ENCODE measurements at places on chromosomes 2 and 18.

- no peak for DNase-seq
Observed at GRCh38 chr2:57100436-57100835, 916.6 kb downstream of the CCDC85A start.

DNA sequence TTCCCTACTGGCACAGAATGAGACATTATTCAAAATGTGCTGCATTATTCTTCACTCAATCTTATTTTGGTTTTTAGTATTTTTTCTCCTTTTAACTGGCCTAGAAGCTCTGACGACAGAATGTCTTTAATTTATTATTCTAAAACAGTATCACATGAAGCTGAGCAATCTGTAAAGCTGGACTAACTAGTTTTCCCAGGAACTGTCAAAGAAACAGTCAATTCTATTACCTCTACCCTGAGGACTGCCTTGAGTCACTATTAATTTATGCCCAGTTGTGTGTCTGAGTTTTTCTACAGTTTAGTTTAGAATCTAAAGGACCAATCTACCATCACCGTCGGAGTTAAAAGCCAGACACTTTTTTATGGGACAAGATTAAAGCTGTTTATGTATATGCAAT, 31.6 kb downstream of the MBD2 start:
- no peak for DNase-seq

DNA sequence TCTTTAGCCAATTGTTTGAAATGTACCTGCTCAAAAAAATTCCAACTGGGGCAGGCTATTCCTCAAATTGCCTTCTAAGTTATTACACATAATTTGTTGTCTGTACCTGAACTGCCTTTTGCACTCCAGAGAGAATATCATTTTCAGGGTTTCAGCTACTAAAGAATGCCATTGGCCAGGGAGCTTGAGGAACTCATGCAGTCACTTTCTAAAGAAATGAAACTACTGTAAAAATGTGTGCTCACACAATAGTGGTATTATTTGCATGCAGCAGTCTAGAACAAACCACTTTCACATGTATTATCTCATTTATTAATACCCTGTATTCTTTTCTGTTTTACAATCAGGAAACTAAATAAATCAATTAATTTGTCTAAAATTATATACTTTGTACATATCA, 152.2 kb downstream of the PID1 start:
- DNase-seq, result no peak

- no peak for DNase-seq
Observed at GRCh38 chr2:15547115-15547876, 13.8 kb downstream of the NBAS start.

GRCh38 chr18:13320891-13321425, 102.4 kb downstream of the LDLRAD4 start:
- no peak for DNase-seq

DNA sequence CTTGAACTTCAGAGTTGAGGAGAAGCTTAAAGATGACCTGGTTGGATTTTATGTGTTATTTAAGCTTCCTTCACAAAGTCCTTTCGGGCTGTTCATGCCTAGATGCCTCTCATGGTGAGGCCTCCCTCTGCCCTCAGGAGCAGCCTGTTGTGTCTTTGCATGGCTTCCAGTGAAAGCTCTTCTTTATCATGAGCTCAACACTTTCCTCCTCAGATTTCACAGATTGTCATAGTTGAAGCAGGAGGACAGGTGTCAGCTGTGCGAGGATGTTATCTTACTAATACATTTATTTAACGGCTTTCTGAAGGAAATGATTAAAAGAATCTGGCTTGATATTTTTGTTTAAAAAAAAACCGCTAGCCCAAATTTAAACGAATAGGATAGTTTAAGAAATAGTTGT, 48.8 kb upstream of the ITSN2 start:
- no peak for DNase-seq

- DNase-seq, result no peak
Observed at GRCh38 chr18:29449424-29449823, 1272.5 kb upstream of the CDH2 start.

- DNase-seq, result no peak
Observed at GRCh38 chr2:191345788-191346187, 100.6 kb downstream of the MYO1B start.

DNA sequence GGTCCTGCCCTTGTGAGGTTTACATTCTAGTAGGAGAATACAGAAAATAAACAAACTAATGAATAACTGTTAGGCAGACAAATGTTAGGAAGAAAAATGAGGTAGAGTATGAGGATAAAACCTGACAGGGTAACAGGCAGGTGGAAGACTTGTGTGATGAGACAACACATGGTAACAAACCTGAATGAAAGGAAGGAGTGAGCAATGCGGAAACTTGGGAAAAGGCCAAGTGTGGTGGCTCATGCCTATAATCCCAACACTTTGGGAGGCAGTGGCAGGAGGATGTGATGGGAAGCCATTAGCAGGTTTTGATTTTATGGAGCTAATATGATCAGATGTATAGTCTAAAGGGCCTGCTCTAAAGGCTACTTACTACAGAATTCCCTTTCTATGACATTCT, 74.2 kb downstream of the INO80D start:
- no peak for DNase-seq

DNA sequence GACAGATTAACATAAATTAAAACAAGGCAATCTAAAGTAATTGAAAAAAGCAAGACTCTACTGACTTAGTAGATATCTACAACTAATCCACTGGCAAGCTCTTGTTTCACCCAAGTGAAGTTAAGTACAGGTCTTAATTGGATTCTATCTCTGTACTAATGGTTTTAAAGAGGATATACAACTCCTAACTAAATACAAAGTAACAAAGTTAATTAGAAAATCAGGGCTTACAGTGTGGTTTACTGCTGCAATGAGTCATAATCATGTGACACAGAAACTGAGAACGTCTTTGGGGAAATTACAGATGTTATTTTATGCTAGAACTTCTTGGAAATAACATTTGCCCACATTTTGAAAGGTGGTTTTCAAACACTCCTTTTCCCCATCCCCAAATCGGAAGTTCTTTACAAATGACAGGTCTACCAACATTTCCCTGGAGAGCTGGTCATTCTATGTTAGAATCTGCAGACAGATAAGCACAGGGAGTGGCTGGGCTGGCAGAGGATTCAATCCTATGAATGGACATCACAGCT, 245.3 kb downstream of the STK39 start:
- no peak for DNase-seq

GRCh38 chr2:168524005-168524404, 67.9 kb downstream of the CERS6 start:
- no peak for DNase-seq

Measured in esophagus squamous epithelium (tissue), 5 donors.